H4 (cell line): ENCODE measurements at places on chromosomes 5 and 9. TPM values are rescaled to one million over a fixed set of nuclear protein-coding genes. Genes with fewer than 3 reads are reported as not detected.

SPINK7 gene
- total RNA-seq: not detected in 2 replicates

ANGPTL2 gene
- 8.8 and 13.9 TPM in 2 replicates for total RNA-seq

LIFR gene
- total RNA-seq: 25.1 and 31.2 TPM in 2 replicates

GPR150 gene
- total RNA-seq: not detected in 2 replicates

CARTPT gene
- not detected in 2 replicates for total RNA-seq

HACD4 gene
- total RNA-seq: not detected in 2 replicates

TAL2 gene
- 0.15 TPM in 1 of 2 replicates, not detected in the other for total RNA-seq

ADRB2 gene
- total RNA-seq: 0.37 and 1.2 TPM in 2 replicates

SPINK1 gene
- total RNA-seq: not detected in 2 replicates

GFI1B gene
- total RNA-seq: 0.10 TPM in 1 of 2 replicates, not detected in the other

C1QTNF3 gene
- 0.17 and 0.76 TPM in 2 replicates for total RNA-seq

CTXN3 gene
- total RNA-seq: not detected in 2 replicates

LRRC26 gene
- total RNA-seq: 0.10 and 0.12 TPM in 2 replicates

PALM2AKAP2 gene
- 1.3 and 2.1 TPM in 2 replicates for total RNA-seq

ANXA1 gene
- 659 and 754 TPM in 2 replicates for total RNA-seq

LTC4S gene
- total RNA-seq: not detected in 2 replicates

MCCC2 gene
- total RNA-seq: 46.2 and 50.3 TPM in 2 replicates

NRARP gene
- total RNA-seq: 0.37 TPM in 1 of 2 replicates, not detected in the other

OR1J2 gene
- not detected in 2 replicates for total RNA-seq

DAB2 gene
- 16.7 and 17.6 TPM in 2 replicates for total RNA-seq

PPP6C gene
- 53.8 and 54.8 TPM in 2 replicates for total RNA-seq

GALNT10 gene
- 22.8 and 33.2 TPM in 2 replicates for total RNA-seq

HTR1A gene
- not detected in 2 replicates for total RNA-seq

LVRN gene
- not detected in 2 replicates for total RNA-seq

ATP6V0E1 gene
- 304 and 321 TPM in 2 replicates for total RNA-seq

NAIP gene
- total RNA-seq: 0.49 and 0.60 TPM in 2 replicates

ARHGEF28 gene
- 1.7 and 3.1 TPM in 2 replicates for total RNA-seq

TBC1D2 gene
- 6.0 and 9.0 TPM in 2 replicates for total RNA-seq
